Effector CD8-positive, alpha-beta T cell (primary cell): ENCODE measurements at places on chromosomes 7 and 10.

DNA sequence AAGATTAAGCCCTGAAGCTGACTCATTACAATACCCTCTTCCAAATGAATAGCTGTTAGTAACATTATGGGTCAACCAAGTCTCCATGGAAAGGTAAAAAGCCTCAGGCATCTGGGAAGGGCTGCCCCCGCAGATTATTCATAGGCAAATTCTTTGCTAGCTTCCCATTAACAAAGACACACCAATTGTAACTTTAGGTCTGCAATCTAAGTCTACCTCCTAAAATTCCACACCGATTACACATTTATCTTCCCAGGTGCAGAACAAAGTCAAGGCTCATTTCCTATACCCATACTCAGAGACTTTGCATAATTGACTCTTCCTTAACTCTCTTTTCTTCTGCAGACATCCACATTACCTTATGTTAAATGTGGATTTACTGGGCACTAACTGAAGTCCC, 826.3 kb upstream of the MBL2 start:
- no peak for DNase-seq

DNA sequence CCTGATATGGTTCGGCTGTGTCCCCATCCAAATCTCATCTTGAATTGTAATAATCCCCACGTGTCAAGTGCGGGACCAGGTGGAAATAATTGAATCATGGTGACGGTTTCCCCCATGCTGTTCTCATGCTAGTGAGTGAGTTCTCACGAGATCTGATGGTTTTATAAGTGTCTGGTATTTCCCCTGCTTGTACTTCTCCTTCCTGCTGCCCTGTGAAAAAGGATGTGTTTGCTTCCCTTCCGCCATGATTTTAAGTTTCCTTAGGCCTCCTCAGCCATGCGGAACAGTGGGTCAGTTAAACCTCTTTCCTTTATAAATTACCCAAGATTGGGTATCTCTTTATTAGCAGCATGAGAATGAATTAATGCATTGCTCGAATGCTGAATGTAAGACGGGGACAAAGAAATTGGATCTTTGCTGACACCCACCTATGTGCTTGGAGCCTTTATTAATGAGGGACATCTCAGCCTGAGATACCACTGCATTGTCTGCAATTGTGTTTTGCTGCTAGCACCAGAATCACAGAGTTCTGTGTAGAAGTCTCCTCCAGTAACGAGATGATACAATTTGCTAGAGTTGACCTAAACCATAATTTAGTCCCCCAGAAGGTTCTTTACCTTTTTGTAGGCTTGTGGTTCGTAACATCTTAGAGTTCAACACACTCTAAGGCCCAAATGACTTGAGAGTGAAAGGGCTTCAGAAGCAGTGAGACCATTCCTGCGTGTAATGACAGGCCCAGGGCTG, 28.6 kb downstream of the SLC35B4 start:
- no peak for DNase-seq

DNA sequence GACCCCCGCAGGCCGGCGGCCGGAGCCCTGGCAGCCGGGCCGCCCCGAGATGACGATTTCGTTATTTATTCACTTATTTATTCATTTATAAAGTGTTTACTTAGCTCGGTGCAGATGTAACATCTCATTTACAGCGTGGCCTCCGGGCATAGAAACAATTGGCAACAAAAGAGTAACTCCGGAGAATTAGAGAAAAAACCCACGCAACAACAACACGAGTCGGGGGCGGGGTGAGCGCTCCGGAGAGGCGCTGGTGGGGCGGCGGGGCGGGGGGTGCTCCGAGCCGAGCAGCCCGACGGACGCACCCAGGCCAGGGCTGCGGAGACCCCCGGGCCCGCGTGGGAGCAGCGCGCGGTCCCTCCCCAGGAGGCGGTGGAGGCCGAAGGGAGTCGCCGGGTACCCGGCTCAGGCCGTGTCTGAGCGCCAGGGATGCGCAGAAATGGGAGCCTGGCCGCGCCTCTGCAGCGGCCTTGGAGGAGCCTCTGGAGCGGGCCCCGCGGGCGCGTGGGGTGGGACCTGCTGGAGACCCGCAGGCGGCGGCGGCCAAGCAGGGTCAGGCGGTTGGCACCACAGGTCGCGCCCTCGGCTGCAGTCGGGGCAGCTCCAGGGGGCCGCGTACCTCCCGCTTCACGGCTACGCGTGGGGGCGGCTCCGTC, 14.3 kb downstream of the UNCX start:
- DNase-seq, result no peak

GRCh38 chr10:44114441-44114840, 270.5 kb downstream of the CXCL12 start:
- DNase-seq, result no peak

DNA sequence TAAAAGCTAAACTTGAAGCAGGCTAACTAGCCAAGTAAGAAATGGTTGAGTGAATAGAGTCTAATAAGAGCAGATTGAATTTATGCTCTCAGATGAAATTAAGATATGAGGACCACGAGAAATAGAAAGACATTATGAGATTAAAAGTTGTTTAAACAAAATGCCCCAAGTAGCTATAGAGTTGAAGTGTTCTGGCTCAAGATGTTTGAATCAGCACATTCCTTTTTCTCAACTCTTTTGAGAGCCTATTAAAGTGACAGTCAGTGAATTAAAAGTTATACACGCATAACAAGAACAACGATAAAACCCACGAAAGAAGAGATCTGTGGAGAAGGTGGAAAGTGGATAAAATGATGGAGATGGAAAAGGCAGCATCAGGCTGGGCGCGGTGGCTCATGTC, 322.2 kb upstream of the ANKRD30A start:
- no peak for DNase-seq
